HT-29 (cell line): ENCODE measurements at places on chromosomes 5 and 9. TPM values are rescaled to one million over a fixed set of nuclear protein-coding genes. Genes with fewer than 3 reads are reported as not detected.

DNA sequence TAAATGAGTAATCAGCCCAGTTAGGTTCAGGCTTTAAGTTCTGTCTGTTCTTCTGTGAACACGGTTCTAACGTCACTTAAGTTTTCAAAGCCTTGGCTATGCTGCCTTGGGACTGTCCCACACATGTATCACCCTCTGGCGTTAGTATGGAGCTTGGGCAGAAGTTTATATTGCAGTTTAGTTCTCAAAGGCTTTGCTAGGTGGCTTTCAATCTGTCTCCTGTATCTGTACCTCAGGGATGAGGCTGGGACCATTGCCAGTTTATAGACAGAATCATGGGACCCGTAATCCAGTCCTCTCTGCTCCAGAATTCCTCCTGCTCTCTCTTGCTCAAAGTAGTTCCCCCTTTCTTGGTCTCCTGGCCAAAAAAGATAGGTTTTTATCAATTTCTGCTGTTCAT is 12.1 kb downstream of the C9orf40 start:
- peak; percentile 73 for DNase-seq

ARHGEF28 gene
- total RNA-seq = 20.1 and 36.5 TPM in 2 replicates

GRCh38 chr5:1770443-1770802 is 29.2 kb downstream of the MRPL36 start:
- no peak for DNase-seq

PCDHB11 gene
- total RNA-seq = 0.23 TPM in 1 of 2 replicates, not detected in the other

DNA sequence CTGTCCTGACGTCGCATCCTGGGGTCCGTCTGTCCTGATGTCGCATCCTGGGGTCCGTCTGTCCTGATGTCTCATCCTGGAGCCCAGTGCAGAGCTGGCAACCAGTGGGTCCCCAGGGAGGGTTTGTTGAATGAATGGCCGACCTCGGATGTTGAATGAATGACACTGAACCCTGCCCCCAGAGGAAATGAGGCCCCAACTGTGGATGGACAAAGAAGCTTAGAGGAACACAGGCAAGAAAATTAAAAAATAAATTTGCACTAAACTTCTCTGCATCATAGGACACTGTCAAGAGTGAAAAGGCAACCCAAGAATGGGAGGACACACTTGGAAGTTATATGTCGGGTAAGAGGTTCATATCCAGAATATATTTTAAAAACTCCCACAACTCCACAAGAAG is 47.7 kb upstream of the NOTCH1 start:
- no peak for DNase-seq

DNA sequence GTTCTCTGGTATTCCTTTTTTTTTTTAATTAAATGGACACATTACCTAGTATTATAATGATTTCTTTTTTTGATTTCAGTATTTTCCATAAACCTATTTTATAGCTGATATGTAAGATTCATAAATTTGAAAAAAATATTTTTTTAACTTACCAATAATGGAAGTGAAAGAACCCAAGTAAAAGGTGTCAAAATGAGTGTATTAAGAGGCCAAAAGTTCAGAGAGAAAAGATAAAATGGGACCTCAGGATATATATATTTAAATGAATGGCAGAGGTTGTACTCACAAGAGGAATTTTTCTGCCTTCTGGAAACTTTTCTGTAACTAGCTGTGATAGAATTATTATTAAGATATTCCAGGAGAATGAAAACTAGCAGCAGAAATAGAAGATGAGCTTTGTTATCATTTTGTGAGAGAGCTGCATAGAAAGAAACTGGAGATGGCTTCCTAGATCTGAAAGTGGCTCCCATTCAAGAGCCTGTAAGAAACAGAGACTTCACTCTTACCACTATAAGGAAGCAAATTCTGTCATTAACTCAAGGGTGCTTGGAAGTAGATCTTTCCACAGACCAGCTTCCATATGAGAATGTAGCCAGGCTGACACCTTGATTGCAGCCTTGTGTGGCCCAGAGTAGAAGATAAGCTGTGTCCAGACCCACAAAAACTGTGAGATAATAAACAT is 91.7 kb downstream of the MRPS30 start:
- no peak for DNase-seq

- no peak for DNase-seq
Measured at GRCh38 chr5:38032149-38032548, 192.3 kb upstream of the GDNF start.

IL13 gene
- total RNA-seq = not detected in 2 replicates

RMRP gene
- 23,916 and 27,637 TPM in 2 replicates for total RNA-seq

GRCh38 chr5:72006361-72006760 is 100.9 kb upstream of the MAP1B start:
- DNase-seq = no peak

RANBP17 gene
- 3.7 and 7.5 TPM in 2 replicates for total RNA-seq

GRCh38 chr9:29393064-29393463 is 1819.8 kb upstream of the C9orf72 start:
- DNase-seq = no peak

SAXO1 gene
- total RNA-seq = not detected in 2 replicates
